SK-N-DZ (cell line): ENCODE measurements at places on chromosomes 7 and 10.
A peak's percentile ranks its signal among the peaks of the same experiment; 100 is the strongest.

DNA sequence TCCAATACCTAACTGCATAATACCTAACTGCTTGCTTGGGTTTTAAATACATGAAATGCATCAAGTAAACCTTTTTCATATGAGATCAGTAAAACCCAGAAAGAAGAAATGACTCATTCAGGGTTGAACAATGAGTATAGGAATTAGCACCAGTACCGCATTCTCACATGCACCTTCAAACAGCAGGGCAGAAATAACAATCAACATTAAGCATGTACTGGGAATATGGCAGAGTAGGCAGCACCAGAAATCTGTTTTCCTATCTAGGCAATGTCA lies 850.3 kb upstream of the SORCS1 start:
- DNase-seq, result no peak

- DNase-seq, result no peak
These were observed 89.1 kb downstream of the PTPRN2 start for GRCh38 chr7:158498443-158499081.

- no peak for DNase-seq
These were observed 24.8 kb downstream of the WDR86 start for GRCh38 chr7:151384776-151385625.

DNA sequence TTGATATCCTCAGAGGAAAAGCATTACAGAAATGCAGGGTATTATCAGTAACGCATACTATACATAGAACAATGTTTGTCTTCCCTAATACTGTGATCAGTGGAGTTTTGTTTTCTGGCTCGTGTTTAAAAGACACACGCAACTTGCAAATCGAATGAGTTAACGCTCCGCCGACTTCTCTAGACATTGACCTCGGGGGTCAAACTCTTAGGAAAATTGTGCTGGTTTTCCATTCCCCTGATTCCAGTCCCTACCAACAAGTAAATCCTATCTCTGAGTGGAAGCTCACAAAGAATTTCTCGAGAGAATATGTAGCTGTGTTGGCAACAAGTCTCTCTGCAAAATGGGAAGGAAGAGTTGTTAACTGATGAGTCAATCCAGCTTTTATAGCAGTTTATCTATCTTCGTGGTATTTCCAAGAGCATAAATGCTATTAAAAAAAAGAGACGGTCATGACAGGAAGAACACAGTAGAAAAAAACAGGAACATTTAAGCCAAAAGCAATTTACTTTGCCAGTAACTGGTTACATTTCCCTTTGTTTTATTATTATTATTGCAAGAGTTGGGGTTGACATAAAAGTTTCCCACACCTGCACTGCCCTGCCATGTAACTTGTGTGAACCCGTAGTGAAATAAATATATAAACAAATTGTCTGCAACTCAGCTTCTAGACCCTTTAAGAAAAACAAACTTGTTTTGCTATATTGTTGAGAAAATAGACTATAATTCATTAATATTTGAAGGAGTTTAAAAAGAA lies 144.4 kb downstream of the ARID5B start:
- no peak for DNase-seq

DNA sequence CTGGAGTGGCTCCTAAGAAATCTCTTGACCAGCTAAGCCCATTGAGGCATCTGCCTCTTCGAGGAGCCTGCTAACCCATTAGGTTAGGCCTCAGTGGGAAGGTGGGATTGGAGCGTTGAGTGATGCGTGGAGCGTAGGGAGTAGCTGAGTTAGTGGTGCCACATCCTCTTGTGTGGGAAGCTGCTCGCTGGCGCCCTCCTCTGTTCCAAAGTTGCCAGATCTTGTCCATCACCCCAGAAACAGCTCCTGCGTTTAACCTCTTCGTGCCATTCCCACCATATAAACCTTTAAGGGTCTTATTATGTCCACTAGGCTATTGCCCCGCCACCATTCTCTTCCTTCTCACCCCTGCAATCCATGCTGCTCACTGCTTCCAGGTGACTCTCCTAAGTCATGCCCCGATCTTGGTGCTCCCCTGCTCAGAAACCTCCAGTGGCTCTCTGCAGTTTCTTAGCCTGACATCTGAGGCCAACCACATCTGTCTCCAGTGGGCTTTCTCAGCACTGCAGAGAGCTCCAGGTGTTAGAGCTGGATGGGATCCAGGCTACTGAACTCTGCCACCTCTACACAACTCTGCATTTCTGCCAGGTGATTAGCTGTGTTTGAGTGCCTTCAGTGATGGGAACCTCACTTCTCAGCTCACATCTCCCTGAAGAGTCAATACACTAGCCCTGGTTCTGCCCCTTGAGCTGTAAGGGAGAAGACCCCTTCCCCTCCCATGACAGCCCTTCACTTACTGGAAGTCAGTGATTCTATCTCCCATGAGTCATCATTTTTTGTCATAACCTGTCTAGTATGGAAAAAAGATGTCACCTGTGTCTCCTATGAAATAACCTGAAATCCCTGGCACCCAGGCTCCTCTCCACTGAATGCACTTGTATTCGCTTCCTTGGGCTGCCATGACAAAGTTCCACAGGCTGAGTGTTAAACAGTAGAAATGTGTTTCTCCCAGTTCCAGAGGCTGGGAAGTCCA lies 65.0 kb upstream of the FGFR2 start:
- DNase-seq, result peak; percentile 47

- no peak for DNase-seq
These were observed 69.2 kb downstream of the PARP12 start for GRCh38 chr7:139993592-139993991.

DNA sequence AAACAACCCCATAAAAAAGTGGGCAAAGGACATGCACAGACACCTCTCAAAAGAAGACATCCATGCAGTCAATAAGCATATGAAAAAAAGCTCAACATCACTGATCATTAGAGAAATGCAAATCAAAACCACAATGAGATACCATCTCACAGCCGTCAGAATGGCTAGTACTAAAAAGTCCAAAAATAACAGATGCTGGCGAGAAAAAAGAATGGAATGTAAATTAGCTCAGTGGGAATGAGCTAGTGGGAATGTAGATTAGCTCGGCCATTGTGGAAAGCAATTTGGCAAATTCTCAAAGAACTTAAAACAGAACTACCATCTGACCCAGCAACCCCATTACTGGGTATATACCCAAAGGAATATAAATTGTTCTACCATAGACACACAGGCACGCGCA lies 287.0 kb downstream of the WDR37 start:
- DNase-seq, result no peak

GRCh38 chr10:52318822-52319464 lies 4.9 kb downstream of the DKK1 start:
- DNase-seq, result no peak

DNA sequence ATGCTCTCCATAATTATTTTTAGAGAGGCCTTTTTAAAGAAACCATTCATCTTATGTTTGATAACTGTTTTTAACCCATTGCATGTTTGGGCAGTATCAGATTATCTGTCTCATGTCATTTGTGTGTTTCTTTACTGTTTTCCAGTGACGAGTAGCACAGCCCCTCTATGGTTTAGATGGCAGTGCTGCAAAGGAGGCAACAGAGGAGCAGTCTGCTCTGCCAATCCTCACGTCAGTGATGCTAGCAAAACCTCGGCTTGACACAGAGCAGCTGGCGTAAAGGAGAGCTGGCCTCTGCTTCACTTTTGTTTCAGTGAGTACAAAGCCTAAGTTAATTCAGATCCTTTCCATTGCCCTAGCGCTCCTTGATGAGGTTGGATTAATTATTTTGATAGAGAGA lies 80.4 kb upstream of the GARIN1A start:
- peak; percentile 87 for DNase-seq

- DNase-seq, result no peak
These were observed 34.6 kb upstream of the TPST1 start for GRCh38 chr7:66170309-66171231.

DNA sequence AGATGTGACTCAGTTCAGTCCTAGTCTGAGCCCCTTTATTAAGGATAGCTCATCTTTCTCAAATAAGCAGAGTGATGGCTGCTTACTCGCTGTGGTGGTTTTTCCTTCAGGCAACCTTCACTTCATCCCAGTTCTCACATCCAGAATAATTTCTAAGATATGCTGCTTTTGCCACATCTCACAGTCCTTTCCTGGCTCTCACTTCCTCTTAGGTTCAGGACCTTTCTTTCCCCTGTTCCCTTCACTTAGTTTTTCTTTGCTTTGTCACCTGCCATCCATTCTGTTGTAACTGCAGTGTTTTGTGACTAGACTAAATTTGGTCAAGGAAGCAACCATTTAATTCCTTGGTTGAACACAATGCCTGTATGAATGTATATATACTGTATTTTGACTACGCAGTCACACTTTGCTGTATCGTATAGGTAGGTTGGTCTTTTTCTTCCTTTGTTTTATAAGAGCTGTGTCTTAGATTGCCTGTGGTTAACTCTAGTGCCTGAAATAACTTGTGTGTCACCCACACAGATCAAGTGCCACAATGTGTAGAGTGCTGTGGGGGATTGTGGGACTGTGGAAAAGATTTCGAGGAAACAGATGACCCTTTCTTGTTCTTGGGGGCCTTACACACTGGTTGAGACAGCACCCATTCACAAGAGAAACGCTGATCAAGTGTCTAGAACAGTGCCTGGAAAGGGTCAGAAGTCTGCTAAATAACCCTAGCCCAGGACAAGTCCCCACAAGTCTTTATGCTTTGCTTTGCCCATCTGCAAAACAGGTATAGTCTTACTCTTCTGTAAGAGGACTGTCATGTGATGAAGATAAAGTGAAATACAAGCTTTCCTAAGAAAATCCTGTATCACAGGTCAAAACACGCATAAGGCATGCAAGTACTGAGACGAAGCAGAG lies 2.6 kb downstream of the ZNF655 start:
- DNase-seq, result no peak

- no peak for DNase-seq
These were observed 566 bp downstream of the MAD1L1 start for GRCh38 chr7:2231992-2232765.

GRCh38 chr10:86018735-86019058 lies 347.9 kb downstream of the GRID1 start:
- no peak for DNase-seq

DNA sequence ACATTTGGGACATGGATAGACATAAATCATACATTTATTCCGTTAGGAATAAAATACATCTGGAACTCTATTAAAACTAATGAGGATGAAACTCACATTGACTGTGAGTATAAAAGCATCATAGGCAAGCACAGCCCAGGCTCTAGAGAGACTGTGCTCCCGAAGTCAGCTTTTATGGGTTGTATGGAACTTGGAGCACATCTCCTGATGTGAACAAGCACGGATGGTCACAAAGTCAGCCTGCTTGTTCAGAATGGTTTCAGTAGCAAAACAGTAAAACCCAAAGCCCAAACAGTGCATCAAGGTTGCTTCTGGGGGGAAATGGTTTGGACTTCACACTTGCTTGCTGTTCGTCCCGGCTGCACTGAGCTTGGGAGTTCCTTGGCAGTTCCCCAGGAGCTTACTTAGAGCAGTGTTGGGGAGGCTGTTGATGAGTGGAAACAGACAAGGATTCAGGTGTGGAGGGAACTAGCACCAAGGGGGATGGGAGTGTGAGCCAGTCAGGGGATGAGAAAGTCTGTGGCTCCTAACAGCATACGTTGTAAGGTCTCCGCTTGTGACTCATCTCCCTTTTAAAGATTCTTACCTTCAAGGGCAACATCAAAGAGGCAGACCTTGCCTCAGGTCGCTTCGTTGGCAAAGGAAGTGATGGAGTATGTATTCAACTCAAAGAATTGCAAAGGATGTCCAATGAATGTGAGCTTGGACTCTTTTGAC lies 19.7 kb upstream of the ITGA8 start:
- no peak for DNase-seq

GRCh38 chr7:45216181-45216580 lies 58.6 kb downstream of the RAMP3 start:
- DNase-seq, result no peak

- DNase-seq, result no peak
These were observed 33.4 kb upstream of the KNDC1 start for GRCh38 chr10:133126431-133127290.

DNA sequence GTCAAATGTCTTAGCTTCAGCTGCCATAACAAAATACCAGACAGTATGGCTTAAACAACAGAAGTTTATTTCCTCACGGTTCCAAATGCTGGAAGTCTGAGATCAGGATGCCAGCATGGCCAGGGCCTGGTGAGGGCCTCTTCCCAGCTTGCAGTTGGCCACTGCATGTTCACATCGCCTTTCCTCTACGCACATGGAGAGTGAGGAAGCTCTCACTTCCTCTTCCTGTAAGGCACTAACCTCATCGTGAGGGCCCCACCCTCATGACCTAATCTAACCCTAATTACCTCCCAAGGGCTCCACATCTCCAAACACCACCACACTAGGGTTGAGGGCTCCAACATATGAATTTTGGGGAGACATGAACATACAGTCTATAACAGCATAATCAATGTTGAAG lies 14.4 kb downstream of the ZNF33B start:
- no peak for DNase-seq

DNA sequence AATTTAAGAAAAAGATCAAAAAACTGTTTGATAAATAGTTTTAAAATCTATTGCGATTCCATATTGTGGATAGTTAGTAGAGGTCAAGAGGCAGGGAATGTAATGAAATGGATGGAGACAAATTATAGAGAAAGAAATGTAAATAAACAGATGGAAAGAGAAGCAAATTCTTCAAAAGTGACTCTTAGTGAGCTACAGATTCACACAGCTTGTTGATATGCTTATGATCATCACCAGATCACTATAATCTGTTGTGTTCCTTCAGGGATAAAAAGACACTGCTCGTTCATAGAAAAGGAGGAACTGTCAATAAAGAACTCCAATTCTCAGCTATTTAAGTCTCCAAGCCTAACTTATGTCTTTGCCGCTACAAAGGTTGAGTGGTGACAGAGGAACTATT lies 251.4 kb upstream of the SEMA3C start:
- DNase-seq, result no peak

DNA sequence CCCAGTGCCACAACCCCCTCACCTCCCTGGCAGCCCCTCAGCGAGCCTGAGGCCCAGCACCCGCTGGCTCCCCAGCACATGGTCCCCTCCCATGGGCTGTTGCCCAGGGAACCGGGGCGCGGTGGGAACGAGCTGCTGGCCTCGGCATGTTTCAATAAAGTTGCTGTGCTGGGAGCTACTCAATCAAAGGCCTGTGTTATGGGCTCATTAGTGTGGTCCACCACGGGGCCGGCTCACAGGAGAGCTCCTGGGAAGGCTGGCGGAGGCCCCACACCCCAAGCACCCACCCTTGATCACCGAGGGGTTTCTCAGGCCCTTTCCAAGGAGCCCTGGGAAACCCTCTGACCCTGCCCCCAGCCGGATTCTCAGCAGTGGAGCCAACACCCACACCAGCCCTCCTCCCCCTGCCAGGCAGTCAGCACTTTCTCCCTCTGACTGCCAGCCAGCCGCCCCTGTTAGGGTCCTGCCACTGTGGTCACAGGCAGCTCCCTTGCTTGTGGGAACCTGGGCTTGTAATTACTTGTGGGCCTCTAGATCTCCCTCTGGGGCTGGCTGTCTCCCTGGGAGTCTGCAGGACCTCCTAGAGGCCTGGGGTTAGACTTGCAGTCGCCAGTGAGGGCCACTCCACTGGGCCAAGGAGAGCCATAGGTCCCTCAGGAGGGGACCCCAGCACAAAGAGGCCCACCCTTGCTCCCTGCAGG lies 24.8 kb upstream of the TRIM8 start:
- no peak for DNase-seq
